MCF 10A (cell line): ENCODE measurements at places on chromosomes 1 and 21. TPM values are rescaled to one million over a fixed set of nuclear protein-coding genes. Genes with fewer than 3 reads are reported as not detected.

RC3H1 gene
- total RNA-seq: 25.7 and 26.9 TPM in 2 replicates

GRCh38 chr1:172704001-172704400, 45.1 kb downstream of the FASLG start:
- no peak for DNase-seq

- DNase-seq: no peak
Measured at GRCh38 chr21:18772897-18773296, 369.3 kb upstream of the TMPRSS15 start.

- peak; percentile 55 for DNase-seq
Measured at GRCh38 chr1:61097317-61097716, 15.0 kb downstream of the NFIA start.

FAM177B gene
- total RNA-seq: 0.74 TPM in 1 of 2 replicates, not detected in the other

DNA sequence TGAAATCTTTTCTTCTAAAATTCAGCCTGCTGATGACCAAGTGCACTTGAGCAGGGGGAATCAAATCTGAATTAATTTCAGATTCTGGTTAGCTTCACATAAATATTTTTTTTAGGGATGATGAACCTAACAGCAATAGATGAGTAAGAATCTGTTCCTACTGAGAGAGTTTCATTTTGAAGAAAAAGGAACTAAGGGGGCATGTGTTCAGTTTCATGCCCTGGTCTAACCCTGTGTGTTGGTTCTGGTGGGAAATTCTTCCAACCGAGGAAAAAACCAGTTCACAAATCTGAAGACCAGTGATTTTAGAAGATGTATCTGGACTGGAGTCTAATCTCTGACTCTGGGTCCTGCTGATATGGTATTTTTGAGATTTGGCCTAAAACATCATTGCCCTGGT, 13.7 kb downstream of the SELL start:
- no peak for DNase-seq

DNA sequence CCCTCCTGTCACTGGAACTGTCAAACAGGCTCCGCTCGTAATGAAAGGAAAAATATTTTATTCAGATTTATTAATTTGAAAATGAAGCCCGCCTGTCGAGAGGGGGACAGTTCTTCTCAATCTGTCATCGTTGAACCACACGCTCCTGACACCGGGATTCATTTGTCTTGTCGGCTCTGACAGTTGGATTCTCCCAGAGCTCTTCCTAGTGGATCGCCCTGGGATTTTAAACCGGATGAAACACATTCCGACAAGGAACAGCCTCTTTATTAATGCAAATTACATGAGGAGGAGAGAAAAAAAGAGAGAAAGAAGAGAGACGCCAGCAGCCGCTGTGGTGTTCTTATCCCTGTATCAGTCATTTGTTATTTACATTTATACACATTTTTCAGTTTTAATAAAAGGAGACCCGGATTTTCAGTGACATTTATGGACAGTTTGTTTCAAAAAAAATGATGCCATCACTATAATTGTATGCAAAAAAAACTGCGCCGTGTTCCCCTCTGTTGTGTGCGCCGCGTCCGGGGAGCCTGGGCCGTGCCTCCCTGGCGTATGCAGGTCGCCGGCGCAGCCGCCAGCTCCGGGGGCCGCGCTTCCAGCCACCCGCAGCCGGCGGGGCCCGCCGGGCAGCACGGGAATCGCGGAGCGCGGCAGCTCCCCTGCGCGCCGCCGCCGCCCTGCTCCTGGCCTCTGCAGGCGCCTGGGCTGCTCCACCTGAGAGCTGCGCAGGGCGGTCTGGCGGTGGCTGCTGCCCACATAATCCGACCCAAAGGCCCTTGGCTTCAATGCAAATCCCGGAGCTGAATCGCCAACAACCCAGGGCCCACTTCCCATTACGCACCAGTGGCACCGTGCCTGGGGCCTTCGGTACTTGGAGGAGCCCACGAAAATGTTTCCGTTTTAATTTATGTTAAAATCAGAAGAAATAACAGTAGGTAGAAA, 237.9 kb upstream of the PBX1 start:
- no peak for DNase-seq

- peak; percentile 8 for DNase-seq
Measured at GRCh38 chr1:5744911-5745799, 247.1 kb downstream of the NPHP4 start.

MASP2 gene
- 0.17 and 0.51 TPM in 2 replicates for total RNA-seq

GRCh38 chr21:45931397-45931969, 50.1 kb upstream of the COL6A1 start:
- DNase-seq: no peak

DNA sequence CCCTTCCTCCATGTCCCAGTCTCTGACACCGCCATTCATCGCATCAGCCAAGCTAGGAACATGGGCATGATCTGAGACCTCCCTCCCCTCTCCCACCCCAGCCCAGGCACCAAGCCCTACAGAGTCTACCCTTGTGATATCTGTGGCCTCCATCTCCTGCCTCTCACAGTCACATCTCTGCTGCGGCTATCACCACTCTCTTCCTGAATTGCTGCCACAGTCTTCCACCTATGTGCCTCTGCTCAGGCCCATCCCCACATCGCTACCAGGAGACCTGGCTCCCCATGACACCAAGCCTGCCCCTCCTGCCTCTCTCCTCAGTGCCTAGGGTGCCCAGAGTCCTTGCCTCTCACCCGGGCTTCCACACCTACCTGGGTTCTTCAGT, 82.7 kb upstream of the BCAR3 start:
- DNase-seq: no peak

- DNase-seq: peak; percentile 61
Measured at GRCh38 chr1:79745929-79746328, 739.4 kb upstream of the ADGRL4 start.

- DNase-seq: peak; percentile 14
Measured at GRCh38 chr1:237705462-237705861, 185.3 kb downstream of the ZP4 start.

TFF3 gene
- not detected in 2 replicates for total RNA-seq

- no peak for DNase-seq
Measured at GRCh38 chr1:153734396-153735089, 6.7 kb downstream of the INTS3 start.

GRCh38 chr1:55560266-55560665, 345.1 kb upstream of the USP24 start:
- no peak for DNase-seq

DNA sequence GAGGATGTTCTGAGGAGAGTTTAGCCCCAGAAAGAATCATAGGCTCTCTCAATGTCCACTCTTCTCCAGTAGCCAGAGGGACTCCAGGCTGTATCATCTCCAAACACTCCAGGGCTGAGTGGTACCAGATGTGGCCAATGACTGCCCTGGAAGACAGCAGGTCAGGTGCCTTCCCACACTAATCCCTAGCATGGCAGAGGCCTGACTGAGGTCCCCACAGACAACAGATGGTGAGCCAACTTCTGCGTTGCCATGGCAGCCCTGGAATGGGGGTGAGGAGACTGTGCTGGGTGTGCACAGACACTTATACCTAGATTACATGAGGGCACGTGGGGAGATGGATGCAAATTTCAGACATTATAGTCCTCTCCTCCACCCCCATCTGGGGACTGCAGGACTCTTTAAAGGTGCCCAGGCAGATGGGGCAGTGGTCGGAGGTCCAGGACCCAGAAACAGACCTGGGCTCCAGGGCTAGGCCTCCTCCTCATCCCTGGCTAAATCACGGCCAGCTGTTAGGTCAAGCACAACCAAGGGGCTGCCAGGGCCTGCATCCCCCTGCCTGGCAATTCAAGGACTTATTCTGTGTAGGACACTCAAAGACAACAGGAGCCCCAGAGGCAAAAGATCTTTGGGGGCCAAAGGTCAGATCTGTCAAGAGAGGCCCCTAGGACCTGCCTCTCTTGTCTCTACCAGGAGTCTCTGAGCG, 42.9 kb downstream of the CAMK2N1 start:
- DNase-seq: no peak

CCDC30 gene
- 2.2 and 3.2 TPM in 2 replicates for total RNA-seq

- DNase-seq: no peak
Measured at GRCh38 chr1:186679924-186680244, 339 bp downstream of the PTGS2 start.

ADAMTS1 gene
- 1.3 and 1.4 TPM in 2 replicates for total RNA-seq

LINGO4 gene
- total RNA-seq: 0.10 TPM in 1 of 2 replicates, not detected in the other

- DNase-seq: peak; percentile 55
Measured at GRCh38 chr21:25895565-25896205, 160.9 kb downstream of the GABPA start.
